ENCODE measurements at places on chromosomes 13 and 19.

GRCh38 chr19:46373491-46374359 lies 26.8 kb downstream of the PPP5C start:
- peak; percentile 72 for DNase-seq

- no peak for DNase-seq
Observed at GRCh38 chr13:87356314-87356713, 314.9 kb upstream of the SLITRK5 start.

DNA sequence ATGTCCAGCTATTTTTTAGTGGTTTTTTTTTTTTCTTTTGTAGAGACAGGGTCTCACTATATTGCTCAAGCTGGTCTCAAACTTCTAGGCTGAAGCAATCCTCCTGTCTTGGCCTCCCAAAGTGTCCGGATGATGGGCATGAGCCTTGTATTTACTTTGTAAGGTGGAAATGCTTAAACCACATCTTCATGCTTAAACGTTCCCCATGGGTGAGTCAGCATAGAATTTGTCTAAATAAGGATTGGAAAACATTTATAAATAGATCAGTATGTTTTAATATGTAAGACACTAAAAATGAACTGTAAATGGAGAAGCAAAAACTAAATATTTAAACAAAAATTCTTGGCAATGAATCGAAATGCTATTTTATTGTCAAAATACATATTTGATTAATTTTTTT lies 698.0 kb downstream of the PCDH9 start:
- peak; percentile 80 for DNase-seq

DNA sequence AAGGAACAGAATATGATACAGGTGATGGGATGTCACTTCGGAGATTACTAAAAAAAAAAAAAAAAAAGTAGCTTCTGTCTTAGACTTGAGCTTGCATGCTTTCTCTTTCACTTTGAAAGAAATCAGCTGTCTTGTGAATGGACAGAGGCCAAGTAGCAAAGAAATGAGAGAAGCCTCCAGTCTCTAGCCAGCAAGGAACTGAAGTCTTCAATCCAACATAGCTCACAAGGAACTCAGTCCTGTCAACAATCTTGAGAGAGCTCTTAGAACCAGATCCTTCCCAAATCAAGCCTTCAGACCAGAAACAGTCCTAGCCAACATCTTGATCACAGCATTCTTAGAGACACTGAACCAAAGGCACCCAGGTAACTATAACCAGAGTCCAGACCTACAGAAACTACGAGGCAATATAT lies 7.7 kb downstream of the N4BP2L2 start:
- DNase-seq = peak; percentile 87

- no peak for DNase-seq
Observed at GRCh38 chr13:24056616-24057137, 103.8 kb upstream of the SPATA13 start.

DNA sequence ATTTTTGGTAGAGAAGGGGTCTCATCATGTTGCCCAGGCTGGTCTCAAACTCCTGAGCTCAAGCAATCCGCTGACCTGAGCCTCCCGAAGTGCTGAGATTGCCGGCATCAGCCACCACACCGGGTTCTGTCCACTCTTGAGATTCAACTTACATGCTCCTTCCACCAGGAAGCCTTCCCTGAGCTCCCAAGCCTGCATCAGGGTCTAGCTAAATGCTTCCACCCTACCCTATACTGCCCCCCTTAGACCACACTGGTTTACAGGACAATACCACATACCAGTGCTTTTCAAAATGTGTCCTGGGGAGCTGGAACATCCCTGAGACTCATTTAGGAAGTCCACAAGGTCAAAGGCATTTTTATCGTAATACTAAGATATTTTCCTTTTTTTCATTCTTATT lies 15.1 kb upstream of the CACNG8 start:
- DNase-seq = no peak

GRCh38 chr19:51887522-51888498 lies at the start of gene ZNF577:
TSS of gene ZNF577 (minus strand) at chr19:51887951. CDS start at chr19:51880382, 7,569 bp downstream.
- peak; percentile 96 for DNase-seq

DNA sequence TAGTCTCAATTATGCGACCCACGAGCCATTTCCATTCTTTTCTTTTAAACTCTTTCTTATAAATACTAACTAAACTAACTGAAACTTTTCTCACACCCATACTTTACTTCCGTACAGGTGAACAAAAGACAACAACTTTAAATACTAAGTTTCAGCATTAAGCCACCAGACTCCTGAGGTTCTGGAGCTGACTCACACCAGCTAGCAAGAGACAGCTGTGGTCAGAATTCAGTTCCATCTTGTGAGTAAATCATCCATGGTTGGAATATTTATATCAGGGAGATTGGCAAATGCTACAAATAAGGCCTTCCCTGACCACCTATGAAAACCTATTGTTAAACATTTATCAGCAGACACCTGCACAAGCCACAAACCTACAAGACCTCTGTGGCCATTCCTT lies 897.0 kb downstream of the EFNB2 start:
- no peak for DNase-seq

- no peak for DNase-seq
Observed at GRCh38 chr19:47353307-47353712, 4.2 kb downstream of the DHX34 start.

DNA sequence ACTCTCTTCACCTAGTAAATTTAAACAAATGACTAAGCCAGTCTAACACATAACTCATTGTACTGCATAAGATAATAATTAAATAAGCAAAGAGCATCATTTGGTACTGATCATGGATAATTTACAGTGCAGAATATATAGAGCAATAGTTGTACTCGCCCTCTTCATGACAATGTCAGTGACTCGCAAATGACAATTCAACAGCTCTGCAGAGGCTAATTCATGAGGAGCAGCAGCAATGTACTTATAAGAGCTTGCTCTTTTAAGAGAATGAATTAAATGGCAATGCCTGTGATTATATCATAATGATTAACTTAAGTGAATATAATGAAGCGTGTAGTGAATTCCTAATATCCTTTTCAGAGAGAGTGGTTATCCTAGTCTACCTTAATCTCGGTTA lies 284.5 kb upstream of the PCDH20 start:
- DNase-seq = no peak

GRCh38 chr19:15614507-15615379 lies at the start of gene CYP4F8:
TSS of gene CYP4F8 (plus strand) at chr19:15615218. CDS start at chr19:15615617, 399 bp downstream.
- DNase-seq = no peak

GRCh38 chr13:48006396-48006795 lies 5.3 kb upstream of the SUCLA2 start:
- DNase-seq = peak; percentile 5

DNA sequence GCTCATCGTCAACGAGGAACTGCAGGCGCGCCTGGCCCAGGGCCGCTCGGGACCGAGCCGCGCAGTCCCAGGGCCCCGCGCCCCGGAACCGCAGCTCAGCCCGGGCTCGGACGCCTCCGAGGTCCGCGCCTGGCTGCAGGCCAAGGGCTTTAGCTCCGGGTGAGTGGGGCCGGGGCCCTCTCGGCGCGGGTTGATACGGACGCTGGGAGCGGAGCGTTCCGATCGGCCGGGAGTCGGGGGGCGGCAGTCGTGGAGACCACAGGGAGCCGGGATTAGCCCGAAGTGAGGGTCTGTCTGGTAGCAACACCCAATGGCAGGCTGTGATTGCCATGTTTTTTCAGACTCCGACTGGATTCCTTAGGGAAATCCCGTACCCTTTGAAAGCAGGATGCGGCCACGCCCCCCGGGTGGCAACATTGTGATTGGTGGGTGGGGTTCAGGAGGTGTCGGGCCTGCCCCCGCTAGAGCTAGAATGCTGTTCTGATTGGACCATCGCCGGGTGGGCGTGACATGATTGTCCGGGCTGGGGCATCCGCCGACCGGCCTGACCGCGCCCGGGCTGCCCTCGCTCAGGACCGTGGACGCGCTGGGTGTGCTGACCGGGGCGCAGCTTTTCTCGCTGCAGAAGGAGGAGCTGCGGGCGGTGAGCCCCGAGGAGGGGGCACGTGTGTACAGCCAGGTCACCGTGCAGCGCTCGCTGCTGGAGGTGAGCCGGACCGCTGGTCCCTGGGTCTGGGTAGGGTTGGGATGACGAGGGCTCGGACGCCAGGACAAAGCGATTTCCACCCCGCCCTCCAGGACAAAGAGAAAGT lies 11.3 kb downstream of the EPS8L1 start:
- peak; percentile 89 for DNase-seq

- peak; percentile 49 for DNase-seq
Observed at GRCh38 chr13:86870444-86870843, 800.7 kb upstream of the SLITRK5 start.

- DNase-seq = no peak
Observed at GRCh38 chr13:38372820-38373383, 23.3 kb downstream of the UFM1 start.

DNA sequence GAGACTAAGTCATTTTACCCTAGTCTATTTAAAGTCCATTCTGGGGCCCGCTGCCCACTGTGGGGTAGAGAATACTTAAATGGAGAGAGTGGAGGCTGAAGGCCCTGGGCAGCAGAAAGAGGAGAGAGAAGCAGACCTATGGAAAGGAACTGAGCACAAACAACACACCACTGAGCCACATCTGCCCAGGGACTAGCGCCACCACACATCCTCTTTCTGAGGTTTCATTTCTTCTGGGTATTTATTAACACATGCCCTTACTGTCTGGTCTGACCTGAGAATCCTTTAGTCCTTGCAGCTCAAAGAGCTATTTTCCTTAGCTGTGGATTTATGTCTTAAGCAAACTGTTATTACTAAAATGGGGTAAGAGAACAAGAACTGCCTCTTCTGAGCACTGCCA lies 154.0 kb downstream of the NALCN start:
- no peak for DNase-seq

GRCh38 chr19:1312767-1313694 lies 27.4 kb downstream of the EFNA2 start:
- DNase-seq = peak; percentile 11

DNA sequence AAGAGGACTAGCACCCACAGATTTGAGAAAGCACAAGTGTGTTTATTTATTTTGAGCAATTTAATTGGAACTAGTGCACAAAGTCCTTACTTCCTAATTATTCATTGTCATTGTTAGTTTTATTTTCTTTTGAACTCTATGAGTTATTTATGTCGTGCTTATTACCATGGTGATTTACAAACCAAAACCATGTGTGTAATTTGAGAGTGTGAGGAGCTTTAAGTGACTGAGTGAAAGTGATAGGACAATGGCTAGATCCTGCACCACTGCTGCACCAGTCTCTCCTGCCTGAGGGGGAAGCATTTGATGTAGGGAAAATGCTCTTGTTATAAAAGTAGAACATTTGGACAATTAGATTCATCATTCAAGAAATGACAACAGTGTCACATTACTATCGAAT lies 172.3 kb upstream of the KLF12 start:
- DNase-seq = peak; percentile 66

GRCh38 chr19:48663667-48664066 lies 9.2 kb downstream of the NTN5 start:
- DNase-seq = no peak

DNA sequence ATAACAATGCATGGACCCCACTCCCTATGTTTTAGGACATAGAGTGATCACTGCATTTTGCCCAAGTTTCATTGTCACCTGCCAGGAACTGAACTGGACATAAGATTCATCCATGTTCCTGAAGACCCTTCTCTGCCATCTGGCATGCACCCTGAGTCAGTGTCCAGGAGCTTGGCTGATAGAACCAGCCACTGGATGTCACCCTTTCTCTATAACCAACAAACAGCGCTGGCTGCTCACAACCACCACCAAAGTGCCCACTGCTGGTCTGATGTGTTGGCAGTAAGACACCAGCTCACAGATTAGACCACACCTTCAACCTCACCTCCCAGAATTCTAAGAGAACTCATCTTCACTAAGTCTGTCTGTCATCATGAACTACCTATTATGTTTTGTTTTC lies 333.4 kb downstream of the ITGBL1 start:
- peak; percentile 27 for DNase-seq

- no peak for DNase-seq
Observed at GRCh38 chr13:32300406-32300805, 14.8 kb downstream of the ZAR1L start.

GRCh38 chr13:70080012-70080411 lies 27.6 kb upstream of the ATXN8OS start:
- DNase-seq = no peak

DNA sequence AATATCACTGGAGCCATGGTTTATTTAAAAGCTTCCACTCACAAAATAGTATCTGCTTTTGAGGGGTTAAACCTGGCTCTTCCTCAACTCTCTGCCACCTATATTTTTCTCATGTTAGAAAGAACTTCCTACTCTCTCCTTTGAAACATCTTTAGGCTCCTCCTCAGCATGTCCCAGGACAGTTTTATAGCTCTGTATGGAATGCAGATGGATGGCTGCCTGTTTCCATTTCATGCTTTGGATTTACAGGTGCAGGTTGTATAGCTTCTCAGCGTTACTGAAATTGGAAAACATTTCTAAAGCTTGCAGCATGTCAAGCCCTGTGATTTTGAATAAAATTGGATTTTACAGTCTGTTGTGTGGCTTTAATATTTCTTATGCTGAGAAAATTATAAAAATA lies 314.0 kb downstream of the NDFIP2 start:
- DNase-seq = no peak

- no peak for DNase-seq
Observed at GRCh38 chr13:34506796-34507195, 435.3 kb upstream of the NBEA start.

GRCh38 chr19:38869836-38870607 lies 8.1 kb downstream of the RINL start:
- DNase-seq = peak; percentile 44

Data from fibroblast of lung (primary cell).